ENCODE measurements at places on chromosomes 1 and 21.

DNA sequence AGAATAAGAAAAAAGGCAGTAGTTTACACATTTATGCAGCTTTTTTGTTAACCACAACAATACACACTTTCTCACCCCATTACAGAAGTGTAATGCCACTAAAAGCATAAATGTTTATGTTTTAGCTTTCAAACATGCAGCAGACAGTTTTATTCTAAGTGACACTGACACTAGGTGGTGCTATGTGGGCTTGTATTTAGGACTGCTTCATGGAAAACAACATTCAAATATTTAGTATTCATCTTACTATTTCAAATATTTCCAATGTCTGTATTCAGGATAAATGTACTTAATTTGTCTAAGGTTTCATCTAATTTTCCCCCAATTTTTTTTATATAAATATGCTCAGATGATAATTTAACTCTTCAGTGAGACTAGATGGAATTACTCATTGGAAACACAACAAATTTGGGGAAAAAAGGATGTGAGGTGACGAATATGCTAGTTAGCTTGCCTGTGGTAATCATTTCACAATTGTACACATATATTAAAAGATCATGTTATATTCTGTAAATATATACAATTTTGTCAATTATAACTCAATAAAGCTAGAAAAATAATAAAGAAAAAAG lies 71.4 kb downstream of the USP1 start:
- DNase-seq: peak; percentile 54

DNA sequence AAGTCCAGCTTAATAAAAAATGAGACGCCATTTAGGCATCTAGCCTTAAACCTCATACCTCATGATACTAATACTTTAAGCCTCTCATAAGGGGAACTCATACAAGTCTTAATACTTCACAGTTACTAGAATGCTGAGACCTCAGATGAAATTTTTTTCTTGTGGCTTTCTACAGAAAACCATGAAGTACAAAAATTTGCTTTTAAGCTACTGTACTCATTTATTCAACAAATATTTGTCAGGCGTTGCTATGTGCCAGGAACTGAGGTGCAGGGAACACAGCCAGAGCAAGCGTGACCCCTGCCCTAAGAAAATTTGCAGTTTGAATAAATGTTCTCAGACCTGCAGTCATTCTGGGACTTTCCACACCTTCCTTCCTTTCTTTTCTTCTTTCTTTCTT lies 150.6 kb downstream of the MRPL39 start:
- DNase-seq: no peak

GRCh38 chr1:228839656-228840055 lies 104.4 kb downstream of the RHOU start:
- no peak for DNase-seq

- no peak for DNase-seq
Measured at GRCh38 chr1:40853885-40854170, 8.3 kb downstream of the CITED4 start.

- no peak for DNase-seq
Measured at GRCh38 chr1:10638559-10639005, 157.9 kb downstream of the CASZ1 start.

Data from EH (cell line).